Naive B cell (primary cell): ENCODE measurements at places on chromosomes 4 and X. TPM values are rescaled to one million over a fixed set of nuclear protein-coding genes. Genes with fewer than 3 reads are reported as not detected.
A peak's percentile ranks its signal among the peaks of the same experiment; 100 is the strongest.

DNA sequence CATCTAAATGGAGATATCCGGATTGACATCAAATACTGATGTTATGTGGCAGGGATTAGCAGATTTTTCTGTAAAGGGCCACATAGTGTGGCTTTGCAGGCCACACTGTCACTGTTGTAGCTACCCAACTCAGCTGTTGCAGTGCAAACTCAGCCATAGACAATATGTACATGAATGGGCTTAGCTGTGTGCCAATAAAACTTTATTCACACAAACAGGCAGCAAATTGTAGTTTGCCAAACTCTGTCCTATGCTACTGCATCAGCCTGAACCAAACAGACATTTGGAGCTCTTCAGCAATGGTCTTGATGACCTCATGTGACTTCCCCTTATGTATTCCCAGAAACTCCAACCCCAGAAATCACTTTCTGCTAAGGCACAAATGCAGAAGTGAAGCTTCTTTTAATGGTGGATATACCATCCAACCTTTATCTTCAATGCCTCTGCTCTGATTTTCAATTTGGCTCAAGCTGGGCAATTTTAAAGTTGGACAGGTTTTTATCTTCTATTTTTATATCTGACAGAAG is 18.4 kb upstream of the TRPC5OS start:
- peaks cover 7% of the 10 kb centered on the region for H3K36me3 ChIP-seq
- H3K4me3 ChIP-seq, result no peak overlapping the region
- H3K27ac ChIP-seq, result no peak overlapping the region

GRCh38 chr4:62209757-62210485 is 1009.8 kb downstream of the ADGRL3 start:
- DNase-seq, result no peak
- H3K4me3 ChIP-seq, result no peak overlapping the region
- H3K27me3 ChIP-seq, result no peaks in the 10 kb centered on the region
- no peaks in the 10 kb centered on the region for H3K36me3 ChIP-seq

DNA sequence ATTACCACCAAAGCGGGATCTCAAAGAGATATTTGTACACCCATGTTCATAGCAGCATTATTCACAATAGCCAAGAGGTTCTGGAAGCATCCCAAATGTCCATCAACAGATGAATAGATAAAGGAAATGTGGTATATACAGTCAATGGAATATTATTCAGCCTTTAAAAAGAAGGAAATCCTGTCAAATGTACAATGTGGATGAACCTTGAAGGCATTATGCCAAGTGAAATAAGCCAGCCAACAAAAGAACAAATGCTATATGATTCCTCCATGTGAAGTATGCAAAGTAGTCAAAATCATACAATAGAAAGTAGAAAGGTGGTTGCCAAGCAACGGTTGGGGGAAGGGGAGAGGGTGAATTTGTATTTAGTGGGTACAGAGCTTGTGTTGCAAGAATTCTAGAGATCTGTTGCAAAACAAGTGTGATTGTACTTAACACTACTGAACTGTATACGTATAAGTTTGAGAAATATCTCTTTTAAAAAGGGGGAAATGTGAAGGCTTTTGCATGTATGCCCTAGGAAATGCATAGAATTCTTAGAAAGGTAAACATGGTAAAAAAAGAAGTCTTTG is 5.0 kb upstream of the ZRSR2 start:
- H3K27me3 ChIP-seq, result no peaks in the 10 kb centered on the region
- peaks cover 5% of the 10 kb centered on the region for H3K4me1 ChIP-seq
- peaks cover 12% of the 10 kb centered on the region for H3K36me3 ChIP-seq
- DNase-seq, result no peak

DNA sequence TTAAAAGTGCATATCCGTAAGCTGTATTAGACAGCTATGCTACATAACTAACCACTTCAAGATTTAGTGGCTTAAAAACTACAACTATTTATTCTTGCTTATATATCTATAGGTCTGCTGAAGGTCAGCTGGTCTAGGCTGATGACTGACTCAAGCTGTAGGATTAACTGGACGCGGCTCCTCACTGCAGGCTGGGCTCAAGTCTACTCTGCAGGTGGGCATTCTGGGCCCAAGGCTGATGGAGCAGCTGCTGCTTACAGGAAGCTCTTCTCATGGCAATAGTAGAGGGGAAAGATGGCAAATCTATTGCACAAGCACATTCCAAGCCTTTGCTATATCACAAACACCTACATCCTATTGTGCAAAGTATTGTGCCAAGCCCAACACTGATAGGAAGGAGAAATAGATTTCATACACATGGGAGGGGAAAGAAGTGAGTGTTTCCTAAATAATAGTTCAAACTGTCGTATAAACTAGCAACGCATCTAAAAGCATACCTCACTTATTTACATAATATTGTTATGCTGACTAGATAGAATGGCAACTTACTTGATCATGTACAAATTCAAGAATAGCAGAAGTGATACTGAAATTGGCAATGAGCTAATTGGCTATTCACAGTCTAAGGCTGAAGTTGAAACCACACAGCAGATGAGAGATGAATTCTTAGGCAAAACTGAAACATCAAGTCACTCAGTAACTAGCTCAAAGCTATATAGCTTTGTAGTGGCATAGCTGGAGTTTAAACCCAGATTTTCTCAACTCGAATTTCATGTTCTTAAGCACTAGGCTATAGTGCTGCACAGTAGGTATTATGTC is 263.8 kb downstream of the NKX6-1 start:
- no peaks in the 10 kb centered on the region for H3K36me3 ChIP-seq
- no peak for DNase-seq
- H3K27ac ChIP-seq, result no peak overlapping the region

DNA sequence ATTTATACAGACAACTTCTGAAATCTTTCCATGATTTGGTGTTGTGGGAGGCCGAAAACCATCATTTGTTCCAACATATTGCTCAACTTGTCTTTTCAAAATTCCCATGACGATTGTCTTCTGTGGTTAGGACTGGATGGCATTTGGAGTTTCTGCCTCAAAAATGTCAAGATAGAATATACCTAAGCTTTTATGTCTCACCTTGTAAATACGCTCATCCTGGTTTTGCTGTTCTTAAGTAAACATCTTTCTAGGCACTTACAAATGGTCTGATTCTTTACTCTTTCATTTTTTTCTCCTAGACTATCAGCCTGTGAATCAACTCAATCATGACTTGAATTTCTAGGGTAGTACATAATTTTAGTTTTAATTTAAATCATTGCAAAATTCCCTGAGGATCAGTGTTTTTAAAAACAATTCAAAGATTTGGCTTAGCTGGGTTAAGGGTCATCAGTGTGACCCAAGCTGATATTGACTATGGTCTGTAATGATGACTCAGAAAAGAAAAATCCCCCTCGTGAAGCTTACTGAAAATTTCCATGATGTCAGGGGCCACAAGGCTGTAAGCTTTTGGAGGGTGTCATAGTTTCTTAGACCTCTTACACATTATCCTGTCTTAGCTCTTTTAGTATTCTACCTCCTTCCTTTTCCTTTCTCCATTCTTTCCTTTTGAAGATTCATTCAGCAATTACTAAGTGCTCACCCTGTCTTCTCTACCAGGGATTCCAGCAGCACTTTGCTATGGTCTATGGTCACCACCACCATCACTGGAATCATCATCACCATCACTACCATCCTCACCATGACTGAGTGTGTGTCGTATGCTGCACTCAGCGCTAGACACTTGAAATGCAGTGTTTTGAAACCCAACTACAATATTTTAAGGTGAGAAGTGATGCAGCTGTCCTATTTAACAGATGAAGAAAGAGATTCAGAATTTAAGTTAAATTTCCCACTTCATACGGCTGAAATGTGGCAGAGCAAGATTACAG is 124.4 kb downstream of the CPE start:
- peaks cover 22% of the 10 kb centered on the region for H3K27me3 ChIP-seq
- no peak overlapping the region for H3K27ac ChIP-seq

DNA sequence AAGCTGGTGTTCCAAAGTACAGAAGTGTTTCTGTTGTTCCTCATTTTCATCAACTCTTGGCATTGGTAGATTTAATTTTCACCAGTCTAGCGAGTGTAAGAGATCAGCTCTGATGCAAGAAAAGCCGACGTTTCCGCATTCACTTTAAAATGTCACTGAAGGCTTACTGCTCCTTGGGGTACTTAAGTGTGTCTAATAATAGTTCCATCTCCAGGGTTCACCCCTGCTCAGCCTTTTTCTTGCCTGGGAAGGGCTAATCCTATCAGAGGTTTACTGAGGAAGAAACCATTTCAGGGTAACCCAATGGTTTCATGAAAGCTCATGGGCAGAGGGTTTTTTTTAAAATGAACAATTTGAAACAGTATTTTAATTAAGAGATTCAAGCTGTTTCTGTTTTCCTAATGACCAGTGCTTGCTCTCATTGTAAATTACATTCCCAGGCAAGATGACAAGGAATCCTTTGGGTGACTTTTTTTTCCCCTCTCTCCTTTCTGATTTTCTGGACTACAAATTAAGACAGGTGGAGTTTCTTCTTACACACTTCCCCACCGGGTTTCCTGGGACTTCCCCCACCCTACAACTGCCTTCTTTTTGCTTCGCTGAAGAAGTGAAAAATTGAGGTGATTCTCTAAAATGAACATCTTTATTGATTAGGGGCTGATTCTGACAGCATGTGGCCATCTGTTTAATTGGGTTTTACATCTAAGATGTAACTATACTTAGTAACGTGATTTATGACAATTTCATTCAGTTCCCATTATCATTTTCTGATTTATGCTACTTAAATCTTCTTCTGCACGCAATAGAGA is 78.7 kb upstream of the CBLL2 start:
- peaks cover 15% of the 10 kb centered on the region for H3K4me1 ChIP-seq
- H3K27ac ChIP-seq, result no peak overlapping the region
- no peaks in the 10 kb centered on the region for H3K36me3 ChIP-seq
- H3K4me3 ChIP-seq, result no peak overlapping the region
- DNase-seq, result peak; percentile 20

The MPP1 gene
- polyA plus RNA-seq, result 11.6 TPM

The SEC31A gene
- 183 TPM for polyA plus RNA-seq

The HMGB2 gene
- polyA plus RNA-seq, result 105 TPM
